Retinal pigment epithelial cell (primary cell): ENCODE measurements at places on chromosomes 1 and 21.
A peak's percentile ranks its signal among the peaks of the same experiment; 100 is the strongest.

DNA sequence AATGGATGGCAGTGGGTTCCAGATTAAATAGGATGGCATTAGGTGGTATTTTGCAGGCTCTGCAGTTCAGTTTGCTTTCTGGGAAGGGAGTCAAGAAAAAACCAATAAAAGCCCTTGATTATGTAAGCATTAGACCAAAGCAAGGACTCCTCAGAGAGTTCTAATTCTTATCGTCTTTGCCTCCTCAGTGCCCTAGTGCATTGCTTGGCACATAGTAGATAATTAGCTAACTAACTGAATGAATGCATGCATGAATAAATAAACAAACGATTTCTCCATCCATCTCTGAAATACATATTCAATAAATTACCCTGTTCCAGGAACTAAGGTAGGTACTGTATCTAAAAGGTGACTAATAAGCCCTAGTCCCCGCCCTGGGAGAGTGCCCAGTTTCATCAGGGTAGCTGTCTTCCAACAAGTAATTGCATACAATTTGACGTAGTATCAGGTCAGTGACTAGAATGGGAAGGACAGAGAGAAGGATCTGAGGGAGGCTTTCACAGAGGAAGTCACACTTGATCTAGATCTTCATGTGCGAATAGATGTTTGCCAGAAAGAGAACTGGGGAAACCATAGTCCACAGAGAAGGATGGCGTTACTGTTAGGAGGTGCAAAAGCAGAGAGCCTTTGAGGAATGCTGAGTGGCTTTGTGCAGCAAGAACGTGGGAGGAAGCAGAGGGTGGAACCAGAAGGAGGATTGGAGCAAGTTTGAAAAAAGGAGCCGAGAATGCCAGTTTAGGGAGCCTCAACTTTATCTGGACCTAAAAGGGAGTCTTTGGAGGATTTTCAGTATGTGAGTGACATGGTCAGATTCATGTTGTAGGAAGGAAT, 111.4 kb downstream of the TBX19 start:
- DNase-seq: no peak

GRCh38 chr1:209585672-209586071, 2.2 kb downstream of the CAMK1G start:
- no peak for DNase-seq

DNA sequence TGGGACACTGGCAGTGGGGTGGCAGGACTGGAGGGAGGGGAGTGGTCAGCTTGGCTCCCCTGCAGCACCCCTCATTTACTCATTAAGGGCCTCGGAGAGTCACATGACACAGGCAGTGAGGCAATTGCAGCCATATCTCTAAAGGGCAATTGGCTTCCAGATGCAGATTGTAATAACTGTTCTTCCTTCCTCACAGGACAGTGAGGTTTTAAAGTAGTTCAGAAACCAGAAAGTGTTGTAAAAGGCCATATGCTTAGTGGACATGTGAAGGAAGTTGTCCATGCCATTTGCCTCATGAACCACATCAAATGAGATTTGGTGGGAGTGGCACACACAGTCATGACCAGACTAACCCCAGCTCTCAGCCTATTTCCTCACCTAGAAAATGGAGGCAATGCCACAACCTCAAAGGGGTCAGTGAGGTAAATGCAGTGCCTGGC, 11.1 kb downstream of the MTX1 start:
- DNase-seq: no peak

- peak; percentile 38 for DNase-seq
Measured at GRCh38 chr1:67832737-67833601, at the start of gene GNG12. Gene GNG12, minus strand, starts transcription at chr1:67833467. Its CDS starts 125,781 bp downstream, at chr1:67707686.

- no peak for DNase-seq
Measured at GRCh38 chr1:42381280-42381673, 685 bp downstream of the RIMKLA start.

DNA sequence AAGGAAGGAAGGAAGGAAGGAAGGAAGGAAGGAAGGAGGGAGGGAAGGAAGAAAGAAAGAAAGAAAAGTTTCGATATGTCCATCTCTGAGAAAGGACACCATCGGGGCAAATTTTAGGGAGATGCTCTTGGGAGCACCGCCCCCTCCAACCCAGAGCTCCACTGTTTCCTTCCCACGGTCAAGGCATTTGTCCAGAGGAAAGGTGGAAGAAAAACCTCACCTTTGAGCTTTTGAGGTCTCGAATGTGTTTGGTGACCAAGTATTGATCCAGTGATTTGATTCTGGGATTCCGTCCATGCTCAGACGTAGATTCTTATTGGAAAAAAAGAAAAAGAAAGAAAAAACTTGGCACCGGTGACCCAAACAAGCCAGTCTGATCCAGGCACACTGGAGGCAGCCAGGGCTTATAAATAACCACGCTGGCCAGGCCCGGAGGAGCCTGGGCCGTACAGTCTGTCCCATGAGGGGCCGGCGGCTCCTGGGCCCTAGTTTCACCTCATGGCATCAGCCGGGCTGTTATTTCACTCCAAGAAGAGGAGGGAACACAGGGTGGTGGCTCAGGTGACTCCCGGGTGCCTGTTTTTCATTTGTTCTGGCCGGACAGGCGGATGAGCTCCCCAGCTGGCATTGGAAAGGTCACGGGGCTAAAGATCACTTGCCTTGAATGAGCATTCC, 36.1 kb upstream of the SLC25A33 start:
- DNase-seq: no peak

GRCh38 chr1:168585191-168585590, 8.8 kb downstream of the XCL1 start:
- DNase-seq: no peak

DNA sequence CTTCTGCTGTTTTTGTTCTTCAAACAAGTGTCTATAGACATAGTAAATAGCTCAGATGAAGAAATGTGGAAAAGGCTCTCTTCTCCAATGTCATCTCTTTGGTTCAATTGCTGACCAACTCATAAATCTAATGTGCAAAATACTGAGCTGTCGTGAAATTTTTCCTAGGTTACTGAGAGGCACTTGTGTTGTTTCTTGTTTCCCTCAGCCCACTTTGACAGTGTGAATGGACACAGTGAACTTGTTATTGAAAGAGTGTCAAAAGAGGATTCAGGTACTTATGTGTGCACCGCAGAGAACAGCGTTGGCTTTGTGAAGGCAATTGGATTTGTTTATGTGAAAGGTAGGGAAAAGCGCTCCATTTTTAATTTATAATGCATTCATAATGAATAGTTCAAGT, 245.3 kb downstream of the TPR start:
- DNase-seq: no peak

DNA sequence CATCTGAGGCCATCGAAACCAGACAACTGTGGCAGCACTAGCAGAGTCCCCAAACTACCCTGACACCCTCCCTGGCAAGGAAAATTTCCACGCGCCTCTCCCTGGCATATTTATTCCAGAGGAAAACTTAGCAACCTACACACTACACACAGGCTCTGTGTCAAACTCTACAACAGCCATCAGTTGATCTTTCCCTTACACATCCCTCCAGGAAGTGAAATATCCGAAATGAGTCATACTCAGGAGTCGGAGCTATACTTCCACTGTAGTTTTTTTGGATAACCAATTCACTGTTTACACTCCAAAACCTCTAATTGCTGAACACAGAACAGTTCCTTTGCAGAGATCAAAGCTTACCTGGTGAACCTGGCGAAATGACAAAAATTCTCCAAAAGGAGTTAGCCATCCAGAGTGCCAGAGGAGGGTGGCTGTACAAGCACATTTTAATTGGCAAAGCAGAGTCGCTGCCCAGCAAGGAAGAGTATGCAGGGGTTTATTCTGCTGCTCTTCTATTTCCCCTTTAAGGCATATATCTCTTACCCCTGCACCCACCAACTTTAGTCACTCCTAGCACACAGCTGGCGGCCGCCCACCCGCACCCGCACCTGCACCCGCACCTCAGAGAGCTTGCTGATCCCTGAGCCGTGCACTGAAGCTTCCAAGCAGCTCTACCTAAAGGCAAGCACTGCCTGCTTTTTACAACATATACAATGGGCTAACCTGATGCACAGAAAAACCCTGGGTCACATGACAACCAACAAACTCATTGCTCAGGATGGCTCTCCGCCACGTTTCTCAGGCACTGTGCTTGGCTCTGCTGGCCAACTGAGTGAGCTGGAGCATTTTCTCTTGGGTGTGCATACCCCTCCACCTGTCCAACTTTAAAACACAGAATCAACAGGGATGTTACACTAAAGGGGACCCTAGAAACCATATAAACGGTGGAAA, 54.9 kb downstream of the CAPZB start:
- DNase-seq: no peak

DNA sequence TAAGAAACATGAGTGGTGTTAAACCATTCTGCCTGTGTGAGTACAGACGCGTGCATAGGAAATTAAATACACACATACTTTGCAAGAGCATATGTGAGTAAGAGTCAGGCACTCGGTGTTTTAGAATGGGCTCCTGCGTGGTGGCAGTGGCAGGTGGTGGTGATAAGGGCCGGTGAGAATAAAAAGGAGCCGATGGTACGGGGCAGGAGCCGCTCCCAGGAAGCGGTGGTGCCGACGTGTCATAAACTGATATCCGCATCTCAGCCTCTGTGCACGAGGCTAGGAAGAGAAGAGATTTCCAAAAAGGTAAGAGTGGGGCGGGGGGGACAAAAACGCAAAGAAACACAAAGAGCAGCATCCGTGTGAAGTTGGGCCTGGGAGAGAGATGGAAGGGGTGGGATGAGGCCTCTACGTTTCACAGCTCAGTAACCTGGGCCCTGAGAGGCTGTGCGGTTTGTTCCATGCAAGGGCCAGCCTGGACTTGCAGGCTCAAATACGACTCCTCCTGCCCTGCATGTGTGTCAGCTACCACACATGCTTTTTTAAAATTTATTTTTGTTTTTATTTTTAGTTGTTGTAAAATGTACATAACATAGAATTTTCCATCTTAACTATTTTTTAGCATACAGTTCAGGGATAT, 127.7 kb upstream of the COL6A1 start:
- DNase-seq: no peak

DNA sequence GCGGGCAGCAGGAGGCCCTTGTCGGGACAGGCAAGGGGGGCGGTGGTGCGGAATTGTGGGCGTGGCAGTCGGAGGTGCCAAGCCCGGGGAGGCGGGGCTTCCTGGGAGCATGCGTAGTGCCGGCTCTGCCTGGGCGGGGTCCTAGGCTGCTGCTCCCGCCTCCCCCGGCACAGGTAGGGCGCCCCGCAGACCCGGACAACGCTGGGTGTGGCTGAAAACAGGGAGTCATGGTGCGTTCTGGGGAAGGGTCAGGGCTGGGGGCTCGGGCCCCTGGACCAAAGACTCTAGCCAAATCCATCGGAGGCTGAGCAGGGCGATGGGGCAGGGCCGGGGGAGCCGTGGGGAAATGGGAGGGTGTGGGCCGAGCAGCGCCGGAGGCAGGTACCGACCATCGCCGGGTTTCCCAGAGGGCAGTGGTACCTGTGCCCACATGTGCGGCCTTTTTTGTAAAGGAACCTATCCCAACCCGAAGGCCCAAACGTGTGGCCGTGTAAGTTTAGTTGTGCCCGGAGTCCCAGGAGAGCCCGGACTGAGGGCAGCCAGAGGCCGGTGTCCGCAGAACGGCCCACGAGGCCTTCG, 231.9 kb downstream of the SDCCAG8 start:
- DNase-seq: no peak

GRCh38 chr1:217253351-217253750, 377.5 kb downstream of the GPATCH2 start:
- no peak for DNase-seq

- peak; percentile 92 for DNase-seq
Measured at GRCh38 chr1:85578321-85579295, 2.0 kb upstream of the CCN1 start.

DNA sequence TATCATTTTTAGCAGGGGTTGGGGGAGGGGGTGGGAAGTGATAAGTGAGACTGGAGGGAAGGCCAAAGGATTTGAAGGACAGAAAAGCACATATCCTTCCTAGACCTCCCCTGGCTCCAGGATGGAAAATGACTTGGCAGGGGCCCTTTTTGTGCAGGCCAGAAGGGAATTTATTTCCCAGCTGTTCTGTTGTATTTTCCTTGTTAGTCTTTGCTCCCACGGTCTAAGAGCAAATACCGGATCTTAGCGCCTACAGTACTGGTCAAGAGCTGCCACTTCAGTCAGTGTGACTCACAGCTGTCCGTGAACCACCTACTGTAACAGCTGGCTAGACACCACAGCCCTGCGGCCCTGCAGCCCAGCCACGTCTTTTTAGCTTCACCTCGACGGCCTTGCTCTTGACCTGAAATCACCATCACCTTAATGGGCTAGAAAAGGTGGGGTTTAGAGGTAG, 51.0 kb upstream of the ERRFI1 start:
- DNase-seq: no peak

DNA sequence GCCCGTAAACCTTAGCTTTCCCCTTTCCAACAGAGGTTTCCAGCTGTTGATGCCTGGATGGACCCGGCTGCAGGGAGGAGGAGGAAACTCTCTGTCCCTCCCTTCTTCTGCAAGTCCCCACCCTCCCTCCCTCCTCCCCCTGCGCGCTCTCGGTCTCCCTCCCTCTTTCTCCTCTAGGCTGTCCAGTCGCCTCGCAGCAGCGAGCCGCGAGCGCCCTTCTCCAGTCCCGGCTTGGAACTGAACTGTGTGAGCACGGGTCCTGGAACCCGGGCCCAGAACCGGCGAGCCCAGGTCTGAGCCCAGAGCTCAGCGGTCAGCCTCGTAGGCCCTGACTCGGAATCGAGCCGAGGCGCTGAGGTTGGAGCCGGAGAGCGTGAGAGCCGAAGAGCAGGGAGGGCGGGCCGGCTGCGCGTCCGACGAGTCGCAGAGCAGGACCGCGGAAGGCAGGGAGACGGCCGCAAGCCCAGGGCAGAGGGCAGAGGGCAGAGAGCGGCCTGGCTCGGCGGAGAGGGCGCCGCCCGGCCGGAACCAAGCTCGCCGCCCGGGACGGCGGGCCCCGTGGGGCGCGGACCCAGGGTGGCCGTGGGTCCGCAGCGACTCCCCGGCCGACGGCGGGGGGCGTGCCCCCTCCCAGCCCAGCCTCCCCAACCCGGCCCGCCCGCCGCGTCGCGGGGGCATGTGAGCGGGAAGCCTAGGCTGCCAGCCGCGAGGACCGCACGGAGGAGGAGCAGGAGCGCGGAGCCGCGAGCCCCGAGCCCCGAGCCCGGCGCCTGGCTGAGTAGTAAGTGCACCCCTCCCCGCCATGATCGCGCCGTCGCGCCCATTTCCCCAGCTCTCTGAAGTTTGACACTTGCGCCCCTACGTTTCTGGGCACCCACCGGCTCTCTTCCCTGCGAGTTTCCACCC, at the start of gene SOX13:
Gene SOX13 (plus strand): TSS at position 185 of the 906 bp plus-strand sequence. CDS start 39,801 bp downstream, outside the sequence.
- peak; percentile 47 for DNase-seq
